ENCODE measurements at places on chromosomes 11 and 22. TPM values are rescaled to one million over a fixed set of nuclear protein-coding genes. Genes with fewer than 3 reads are reported as not detected.

DNA sequence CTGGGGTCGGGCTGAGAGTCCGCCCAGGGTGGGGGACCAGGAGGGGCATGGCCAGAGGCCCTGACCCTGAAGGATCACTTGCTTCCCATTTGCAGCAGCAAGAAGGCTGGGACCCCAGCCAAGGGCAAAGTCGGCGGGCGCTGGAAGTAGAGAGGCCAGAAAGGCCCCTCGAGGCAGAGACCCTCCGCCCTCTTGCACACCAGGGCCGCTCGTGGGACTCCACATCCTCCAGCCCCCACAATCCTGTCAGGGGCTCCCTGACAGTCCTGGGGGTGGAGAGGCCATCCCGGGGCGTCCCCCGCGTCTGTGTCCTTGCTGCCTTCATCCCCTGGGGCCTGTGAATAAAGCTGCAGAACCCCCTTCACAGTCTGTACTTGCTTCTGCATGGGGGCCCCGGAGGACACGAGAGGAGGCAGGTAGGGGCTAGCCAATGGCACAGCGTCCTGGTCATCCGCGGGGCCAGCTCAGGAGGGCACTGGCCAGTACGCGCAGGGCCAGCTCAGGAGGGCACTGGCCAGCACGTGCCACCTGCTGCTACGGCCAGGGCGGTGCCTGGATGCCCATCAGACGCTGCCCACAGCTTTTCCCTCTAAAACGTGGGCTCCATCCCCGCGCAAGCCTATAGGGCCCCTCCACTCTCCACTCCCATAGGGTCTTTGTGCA, 8.7 kb upstream of the MRPL23 start:
- no peak for DNase-seq

- no peak for DNase-seq
Observed at GRCh38 chr11:48109046-48109666, 107.5 kb upstream of the OR4B1 start.

DNA sequence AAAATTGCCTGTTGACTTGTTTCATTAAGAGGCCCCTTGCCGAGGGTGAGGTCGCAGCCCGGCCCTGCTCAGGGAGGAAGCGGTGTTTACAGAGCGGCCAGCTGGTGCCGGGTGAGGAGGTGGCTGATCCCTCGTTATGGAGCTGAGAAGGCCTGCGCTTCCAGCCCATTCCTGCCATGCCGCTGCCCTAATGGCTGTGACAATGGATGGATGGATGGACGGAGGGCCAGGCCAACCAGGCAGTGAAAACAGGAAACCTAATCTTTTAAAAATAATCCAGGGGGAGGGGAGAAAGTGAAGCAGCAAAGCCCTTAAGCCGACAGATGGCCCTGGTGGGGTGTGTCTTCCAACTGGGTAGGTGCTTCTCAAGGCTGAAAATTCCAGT, 38.5 kb downstream of the BCR start:
- no peak for DNase-seq

GRCh38 chr11:133385781-133386180, 146.5 kb downstream of the OPCML start:
- DNase-seq = no peak

DNA sequence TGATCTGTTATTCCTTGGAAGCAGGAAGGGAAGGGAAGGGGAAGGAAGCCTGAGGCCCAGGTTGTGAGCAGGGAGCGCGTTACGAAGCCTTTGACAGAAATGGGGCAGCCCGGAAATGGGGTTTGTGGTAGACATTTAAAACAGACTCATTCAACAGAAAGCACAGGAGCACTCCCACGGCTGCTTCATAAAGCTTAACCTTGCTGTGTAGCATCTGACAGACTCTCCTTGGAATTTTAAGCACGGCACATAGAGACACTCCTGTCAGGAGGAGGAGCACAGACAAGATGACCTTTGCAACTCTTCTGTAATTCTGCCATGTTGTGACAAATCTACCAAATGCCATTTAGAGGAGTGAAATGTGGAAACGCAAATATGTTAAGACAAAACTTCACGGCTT, 131.6 kb downstream of the FBXO7 start:
- DNase-seq = no peak

MS4A12 gene
- total RNA-seq = not detected

DNA sequence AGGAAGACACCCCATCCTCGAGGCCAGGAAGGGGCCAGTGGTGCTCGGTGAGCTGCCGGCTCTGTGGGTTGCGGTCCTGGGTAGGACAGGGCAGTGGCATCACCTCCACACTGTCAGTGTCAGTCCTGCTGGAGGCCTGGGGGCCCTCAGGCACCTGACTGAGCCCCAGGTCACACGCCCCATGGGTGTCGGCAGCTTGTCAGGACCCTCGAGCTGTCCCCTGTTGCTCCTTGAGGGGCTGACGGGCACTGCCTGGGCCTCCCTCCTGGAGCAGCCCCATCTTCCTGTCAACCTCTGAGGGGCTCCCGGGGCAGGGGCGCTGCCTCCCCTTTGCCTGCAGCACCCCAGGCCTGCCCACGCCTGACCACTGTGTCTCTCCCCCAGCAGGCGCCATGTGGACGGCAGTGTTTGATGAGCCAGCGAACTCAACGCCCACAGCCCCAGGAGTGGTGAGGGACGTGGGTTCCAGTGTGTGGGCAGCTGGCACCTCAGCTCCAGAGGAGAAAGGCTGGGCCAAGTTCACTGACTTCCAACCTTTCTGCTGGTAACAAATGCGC, 35.4 kb downstream of the SBF1 start:
- peak; percentile 61 for DNase-seq

PRRG4 gene
- 1.1 TPM for total RNA-seq

GRCh38 chr11:125958872-125959400, 13.1 kb downstream of the VSIG10L2 start:
- no peak for DNase-seq

DNA sequence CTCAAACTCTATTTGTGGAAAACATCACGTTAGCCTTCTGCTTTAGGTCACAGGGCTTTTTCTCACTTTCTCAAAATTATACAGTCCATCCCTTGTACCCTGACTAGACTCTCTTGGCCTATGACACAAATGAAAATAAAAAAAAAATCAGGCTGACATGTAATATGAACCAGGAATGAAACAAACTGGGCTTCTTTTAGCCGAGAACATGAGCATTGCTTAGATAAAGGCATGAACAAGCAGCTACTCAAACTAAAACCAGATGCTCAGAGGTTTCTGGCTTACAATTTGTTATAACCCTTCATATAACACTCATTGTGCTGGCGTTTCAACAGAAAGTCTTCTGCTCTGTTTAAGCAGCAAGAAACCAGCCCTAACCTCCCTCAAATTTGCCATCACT, 265.5 kb upstream of the NARS2 start:
- DNase-seq = no peak

PPP2R5B gene
- 32.5 TPM for total RNA-seq

DNA sequence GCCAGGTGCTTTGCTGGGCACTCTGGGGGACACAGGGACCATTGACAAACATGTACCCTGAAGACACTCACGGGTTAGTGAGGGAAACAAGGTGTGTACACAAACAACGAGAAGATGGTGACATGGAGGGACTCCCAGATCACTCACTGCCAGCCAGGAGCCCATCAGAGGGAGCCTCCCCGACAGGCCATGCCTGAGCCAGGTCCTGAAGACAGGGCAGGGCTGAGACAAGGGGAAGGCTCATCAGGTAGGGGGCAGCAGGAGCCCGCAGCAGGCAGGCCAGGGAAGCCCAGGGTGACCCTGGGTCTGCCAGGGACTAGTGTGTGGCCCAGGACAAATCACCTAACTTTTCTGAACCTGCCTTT, 127.9 kb downstream of the BUD13 start:
- no peak for DNase-seq

DNA sequence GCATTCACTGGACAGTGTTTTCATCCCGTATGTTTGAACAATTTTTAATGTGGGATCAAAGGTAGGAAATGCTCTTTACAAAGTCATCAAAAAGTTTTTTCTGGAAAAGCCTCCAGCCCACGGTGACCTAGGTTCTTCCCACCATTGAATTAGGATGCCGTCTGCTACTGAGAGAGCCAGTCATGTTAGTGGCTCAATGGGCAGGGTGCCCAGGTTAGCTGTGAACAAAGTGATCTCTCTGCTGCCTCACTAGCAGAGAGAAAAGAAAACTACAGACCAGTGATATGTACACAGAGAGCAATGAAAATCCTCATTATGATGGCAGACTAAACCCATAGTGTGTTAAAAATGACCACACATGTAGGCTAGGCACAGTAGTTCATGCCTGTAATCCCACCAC, 32.4 kb downstream of the KCNQ1 start:
- no peak for DNase-seq

GRCh38 chr11:112759418-112759817, 201.8 kb upstream of the NCAM1 start:
- DNase-seq = no peak
